Fibroblast of skin of right biceps (primary cell): ENCODE measurements at places on chromosomes 2 and 18.

GRCh38 chr2:174617120-174617519 is 19.5 kb upstream of the WIPF1 start:
- no peak for DNase-seq

- no peak for DNase-seq
These were observed 69.1 kb downstream of the NAB1 start for GRCh38 chr2:190717764-190718651.

DNA sequence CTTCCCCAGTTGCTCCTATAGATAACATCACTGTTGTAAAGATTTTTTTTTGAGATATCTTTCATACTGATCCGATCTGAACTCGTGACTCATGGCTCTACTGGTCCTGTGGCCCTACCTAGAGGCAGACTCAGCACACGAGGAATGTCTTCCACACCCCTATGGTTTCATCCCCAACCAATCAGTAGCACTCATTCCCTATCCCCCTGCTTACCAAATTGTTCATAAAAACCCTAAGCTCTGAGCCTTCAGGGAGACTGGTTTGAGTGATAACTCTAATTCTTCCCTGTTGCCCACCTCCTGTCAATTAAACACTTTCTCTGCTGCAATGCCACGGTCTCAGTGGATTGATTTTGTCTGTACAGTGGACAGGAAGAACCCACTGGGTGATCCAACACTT is 4.2 kb upstream of the SAP130 start:
- no peak for DNase-seq

DNA sequence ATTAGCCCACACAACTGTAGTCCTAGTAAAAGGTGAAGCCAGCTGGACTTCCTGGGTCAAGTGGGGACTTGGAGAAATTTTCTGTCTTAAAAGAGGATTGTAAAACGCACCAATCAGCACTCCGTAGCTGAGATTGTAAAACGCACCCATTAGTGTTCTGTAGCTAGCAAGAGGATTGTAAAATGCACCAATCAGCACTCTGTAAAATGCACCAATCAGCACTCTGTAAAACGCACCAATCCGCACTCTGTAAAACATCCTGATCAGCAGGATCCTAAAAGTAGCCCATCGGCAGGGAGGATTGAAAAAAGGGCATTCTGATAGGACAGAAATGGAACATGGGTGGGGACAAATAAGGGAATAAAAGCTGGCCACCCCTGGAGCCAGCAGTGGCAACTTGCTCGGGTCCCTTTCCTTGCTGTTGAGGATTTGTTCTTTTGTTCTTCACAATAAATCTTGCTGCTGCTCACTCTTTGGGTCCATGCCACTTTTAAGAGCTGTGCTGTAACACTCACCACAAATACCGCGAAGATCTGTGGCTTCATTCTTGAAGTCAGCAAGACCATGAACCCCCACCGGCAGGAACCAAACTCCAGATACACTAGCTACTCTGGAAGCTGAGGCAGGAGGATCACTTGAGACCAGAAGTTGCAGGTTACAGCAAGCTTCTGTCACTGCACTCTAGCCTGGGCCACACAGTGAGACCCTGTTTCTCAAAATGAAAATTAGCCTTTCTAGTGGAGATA is 102.6 kb downstream of the HS6ST1 start:
- peak; percentile 8 for DNase-seq

DNA sequence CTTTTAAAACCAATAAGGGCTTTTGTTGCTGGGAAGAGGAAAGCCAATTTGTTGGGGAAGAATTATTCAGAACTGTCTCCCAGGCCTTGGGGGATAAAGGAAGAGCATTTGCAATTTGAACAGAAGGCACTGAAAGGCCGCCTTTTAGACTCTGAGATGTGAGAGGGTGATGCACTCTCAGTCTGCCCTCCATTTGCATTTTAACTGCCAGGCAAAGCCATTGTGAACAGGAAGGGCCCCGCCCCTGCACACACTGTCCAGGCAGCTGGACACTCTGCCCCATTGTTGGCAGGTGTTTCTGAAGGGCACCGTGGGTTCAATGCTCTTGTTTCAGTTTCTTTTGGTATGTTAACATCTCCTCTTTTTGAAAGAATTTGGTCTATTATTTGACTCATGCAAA is 169.5 kb upstream of the COPS8 start:
- DNase-seq, result no peak

- DNase-seq, result no peak
These were observed 20.1 kb upstream of the MYO1B start for GRCh38 chr2:191225126-191225525.

- DNase-seq, result no peak
These were observed 87.9 kb upstream of the MAP4K3 start for GRCh38 chr2:39524756-39525635.

- no peak for DNase-seq
These were observed 49.7 kb downstream of the TGFA start for GRCh38 chr2:70503896-70504295.

GRCh38 chr2:102310964-102311640 is at the start of gene IL1RL1:
IL1RL1 (plus strand) TSS chr2:102311563; CDS start chr2:102338265, 26,702 bp downstream.
- DNase-seq, result no peak

DNA sequence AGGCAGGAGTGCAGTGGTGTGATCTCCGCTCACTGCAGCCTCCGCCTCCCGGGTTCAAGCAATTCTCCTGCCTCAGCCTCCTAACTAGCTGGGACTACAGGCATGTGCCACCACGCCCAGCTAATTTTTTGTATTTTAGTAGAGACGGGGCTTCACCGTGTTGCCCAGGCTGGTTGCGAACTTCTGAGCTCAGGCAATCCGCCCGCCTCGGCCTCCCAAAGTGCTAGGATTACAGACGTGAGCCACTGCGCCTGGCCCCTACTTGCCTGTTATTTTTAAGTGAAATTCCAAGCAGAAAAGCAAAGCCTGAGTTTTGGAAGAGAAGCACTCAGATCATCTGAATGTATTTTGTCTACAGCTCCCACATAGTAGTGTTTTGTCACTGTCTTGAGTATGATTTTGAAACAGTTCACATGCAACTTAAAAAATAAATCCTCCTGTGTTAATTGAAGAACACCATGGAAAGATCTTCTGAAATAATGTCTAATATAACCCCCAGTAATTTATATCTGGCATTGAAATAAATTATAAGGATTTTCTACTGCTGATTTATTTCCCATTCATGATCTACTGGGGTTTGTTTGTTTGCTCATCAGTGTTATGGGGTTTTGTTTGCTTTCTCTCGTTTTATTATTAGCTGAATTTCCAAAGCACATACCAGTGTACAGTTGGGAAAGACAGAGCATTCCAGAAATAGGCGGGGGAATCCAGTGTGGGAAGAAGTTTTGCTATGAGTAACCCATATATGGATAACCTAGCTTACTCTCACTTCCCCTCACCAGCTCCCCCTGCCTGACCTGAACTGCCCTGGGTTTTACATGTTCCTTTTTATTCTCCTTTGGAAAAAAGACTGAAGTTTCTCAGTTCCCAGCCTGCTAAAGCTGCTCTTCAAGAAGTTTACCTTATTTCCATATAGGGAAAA is 80.1 kb upstream of the MAP3K20 start:
- peak; percentile 95 for DNase-seq

GRCh38 chr18:69935319-69936190 is 12.1 kb downstream of the CD226 start:
- DNase-seq, result peak; percentile 19

GRCh38 chr2:206443735-206444527 is 599 bp downstream of the ADAM23 start:
- DNase-seq, result peak; percentile 54

GRCh38 chr2:85011098-85011497 is 40.1 kb downstream of the KCMF1 start:
- no peak for DNase-seq

DNA sequence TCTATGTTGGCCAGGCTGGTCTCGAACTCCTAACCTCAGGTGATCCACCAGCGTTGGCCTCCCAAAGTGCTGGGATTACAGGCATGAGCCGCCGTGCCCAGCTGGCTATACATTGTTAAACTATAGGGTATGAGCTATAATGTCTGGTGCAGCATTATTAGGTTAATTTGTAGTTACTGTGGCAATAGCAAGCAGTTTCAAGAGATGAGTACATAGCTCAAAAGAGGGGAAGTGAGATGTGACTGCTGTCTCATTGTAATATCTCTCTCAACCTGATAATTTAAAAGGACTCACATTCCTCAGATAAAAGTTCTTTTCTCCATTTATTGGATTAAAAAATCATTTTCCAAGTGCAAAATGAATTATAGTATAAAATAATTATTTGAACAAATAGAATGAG is 116.4 kb downstream of the INO80D start:
- no peak for DNase-seq

GRCh38 chr2:213317929-213318328 is 33.7 kb downstream of the SPAG16 start:
- DNase-seq, result peak; percentile 66

GRCh38 chr2:179613701-179614100 is 247.7 kb downstream of the ZNF385B start:
- peak; percentile 57 for DNase-seq

DNA sequence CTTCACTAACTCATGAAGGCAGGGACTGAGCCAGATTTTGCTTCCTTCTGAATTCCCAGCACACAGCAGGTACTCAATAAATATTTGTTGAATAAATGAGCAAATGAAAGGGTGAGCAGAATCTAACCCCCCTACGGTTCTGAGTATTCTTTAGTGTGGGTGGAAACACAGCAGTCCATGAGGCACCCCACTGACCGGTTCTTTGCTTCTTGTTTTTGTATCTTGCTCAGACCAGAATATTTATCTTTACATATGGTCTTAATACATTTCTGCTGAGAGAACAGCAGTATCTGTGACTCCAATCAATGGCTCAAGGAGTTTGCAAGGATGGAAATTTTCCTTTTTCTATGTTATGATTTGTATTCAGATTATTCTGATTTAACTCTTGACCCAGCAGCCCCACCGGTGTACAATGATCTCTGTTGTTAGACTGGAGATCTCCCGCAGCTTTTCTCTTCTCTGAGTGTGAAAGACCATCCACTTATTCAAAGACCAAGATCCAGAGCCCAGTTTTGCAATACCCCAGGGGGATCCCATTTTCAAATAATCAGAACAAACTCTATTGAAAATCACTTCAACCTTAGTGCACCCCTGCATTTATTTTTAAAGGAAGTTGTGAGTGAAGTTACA is 506.5 kb upstream of the TNP1 start:
- DNase-seq, result no peak

- DNase-seq, result no peak
These were observed 423.4 kb downstream of the RND3 start for GRCh38 chr2:150063931-150064548.

DNA sequence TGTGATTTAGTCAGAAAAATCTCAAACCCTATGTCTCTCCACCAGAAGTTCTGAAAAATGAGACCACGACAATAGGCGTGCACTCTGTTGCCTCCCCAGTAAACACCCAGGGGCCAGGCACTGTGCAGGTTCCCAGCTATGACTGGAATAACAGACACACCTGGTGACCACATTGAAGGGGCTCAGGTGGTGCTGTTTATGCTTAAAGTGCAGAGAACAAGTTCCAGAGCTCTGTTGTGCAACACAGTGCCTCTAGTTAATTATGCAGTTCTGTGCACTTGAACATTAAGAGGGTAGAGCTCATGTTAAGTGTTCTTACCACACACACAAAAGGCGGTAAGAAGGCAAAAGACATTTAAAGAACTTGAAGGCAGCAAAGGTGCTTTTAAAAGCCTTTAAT is 52.6 kb upstream of the AFF3 start:
- no peak for DNase-seq

DNA sequence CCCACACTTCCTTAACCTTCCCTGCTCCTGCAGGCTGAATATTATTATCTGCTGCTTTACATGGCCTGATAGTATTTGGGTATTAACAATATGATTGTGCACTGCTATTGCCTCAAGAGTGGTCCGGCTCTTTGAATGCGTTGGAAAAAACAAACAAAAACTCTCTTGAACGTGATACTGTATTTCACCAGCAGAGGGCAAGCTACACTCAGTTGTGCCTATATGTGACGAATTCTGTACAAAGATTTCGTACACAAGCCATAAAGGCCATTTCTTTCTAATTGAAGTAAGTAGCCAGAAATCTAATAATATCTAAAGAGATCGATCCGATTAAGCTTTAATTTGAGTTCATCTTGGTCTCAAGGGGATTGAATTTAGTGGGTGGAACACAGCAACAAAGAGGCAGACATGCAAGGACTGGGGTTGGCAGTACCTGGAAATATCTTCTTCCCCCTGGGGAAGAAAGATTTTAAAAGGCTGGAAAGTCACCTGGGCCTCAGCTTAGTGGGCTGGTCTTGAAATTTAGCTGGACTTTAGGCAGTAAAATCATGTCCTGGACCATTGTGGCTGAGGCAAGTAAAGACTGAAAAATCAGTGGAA is 49.3 kb upstream of the RAB6D start:
- DNase-seq, result peak; percentile 49

- peak; percentile 94 for DNase-seq
These were observed 39.4 kb upstream of the RND3 start for GRCh38 chr2:150526827-150527226.

DNA sequence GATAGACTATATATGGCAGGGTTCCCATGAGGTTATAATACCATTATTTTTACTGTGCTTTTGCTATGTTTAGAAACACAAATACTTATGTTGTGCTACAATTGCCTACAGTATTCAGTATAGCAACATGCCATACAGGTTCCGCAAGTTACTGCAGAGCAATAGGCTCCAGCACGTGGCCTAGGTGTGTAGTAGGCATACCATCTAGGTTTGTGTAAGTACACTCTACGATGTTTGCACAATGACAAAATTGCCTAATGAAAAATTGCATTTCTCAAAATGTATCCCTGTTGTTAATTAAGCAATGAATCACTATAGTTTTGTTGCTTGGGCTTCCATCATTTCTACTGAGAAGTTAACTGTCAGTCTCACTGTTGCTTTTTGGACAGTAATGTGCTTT is 9.8 kb downstream of the CD302 start:
- DNase-seq, result no peak

- DNase-seq, result no peak
These were observed 156.2 kb downstream of the DTNA start for GRCh38 chr18:34866310-34866709.

GRCh38 chr2:226898897-226899296 is 63.0 kb downstream of the RHBDD1 start:
- no peak for DNase-seq

DNA sequence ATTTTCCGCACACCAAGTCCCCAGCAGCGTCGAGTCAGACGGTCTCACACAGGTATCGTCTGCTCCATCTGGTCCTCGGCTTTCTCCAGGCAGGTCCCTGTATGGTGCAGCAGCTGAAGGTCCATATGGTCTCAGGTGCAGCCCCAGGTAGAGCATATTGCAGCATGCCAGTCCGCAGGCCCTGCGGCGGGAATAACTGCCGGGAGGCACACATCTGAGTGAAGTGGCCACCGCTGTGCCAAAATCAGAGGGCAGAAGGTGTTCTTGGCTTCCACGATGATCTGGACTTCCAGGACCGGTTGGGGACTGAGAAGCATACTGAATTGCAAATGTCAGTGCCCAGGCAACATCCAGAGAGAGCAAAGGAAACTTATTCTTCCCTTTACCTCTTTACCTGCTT is 320.3 kb downstream of the RNF144A start:
- DNase-seq, result no peak

DNA sequence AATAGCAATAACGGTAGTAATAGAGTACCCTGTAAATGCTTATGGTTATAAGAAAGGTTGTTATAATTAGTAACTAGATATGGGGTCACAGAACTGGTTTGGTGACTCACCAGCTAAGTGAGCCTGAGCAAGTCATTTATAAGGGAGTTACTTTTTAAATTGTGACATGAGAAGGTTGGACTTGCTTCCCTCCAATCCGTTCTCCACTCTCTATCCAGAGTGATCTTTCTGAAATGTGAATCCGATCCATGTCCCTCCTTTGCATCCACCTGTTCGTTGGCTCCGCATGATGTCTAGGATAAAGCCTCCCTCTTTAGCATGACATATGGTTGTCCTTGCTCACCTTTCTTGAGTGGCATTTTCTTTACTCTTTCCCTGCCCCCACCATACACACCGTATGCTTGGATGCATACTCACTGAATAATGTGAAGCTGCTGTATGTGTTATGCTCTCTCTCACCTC is 83.1 kb downstream of the CDC42EP3 start:
- DNase-seq, result no peak
